Myocyte (in vitro differentiated cells): ENCODE measurements at places on chromosomes 11 and 22. TPM values are rescaled to one million over a fixed set of nuclear protein-coding genes. Genes with fewer than 3 reads are reported as not detected.

FXYD2 gene
- not detected in 2 replicates for total RNA-seq

SNX32 gene
- 0.36 and 0.40 TPM in 2 replicates for total RNA-seq

FAM180B gene
- 1.8 and 2.8 TPM in 2 replicates for total RNA-seq

PTPRCAP gene
- total RNA-seq = 0.88 and 0.94 TPM in 2 replicates

RBMXL2 gene
- total RNA-seq = not detected in 2 replicates

CDC42EP2 gene
- total RNA-seq = 45.1 and 47.2 TPM in 2 replicates

DNA sequence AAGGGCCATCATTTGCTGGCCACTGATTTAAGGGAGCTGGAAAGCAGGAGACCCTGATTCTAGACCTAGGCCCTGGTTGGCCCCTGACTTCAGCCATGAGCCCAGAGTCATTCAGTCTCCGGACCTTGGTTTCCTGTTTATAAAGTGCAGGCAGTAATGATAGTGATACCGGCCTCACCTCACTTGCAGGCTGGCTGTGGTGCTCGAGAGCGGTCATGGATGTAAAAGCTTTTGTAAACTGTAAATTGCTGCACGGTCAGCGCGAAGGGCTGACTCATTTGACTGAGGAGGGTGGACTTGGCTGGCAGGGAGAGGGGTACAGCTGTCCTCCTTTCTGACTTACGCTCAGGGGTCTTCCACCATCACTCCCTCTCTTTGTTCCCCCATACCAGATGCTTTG lies 37.4 kb downstream of the FBLN1 start:
- DNase-seq = no peak

DNA sequence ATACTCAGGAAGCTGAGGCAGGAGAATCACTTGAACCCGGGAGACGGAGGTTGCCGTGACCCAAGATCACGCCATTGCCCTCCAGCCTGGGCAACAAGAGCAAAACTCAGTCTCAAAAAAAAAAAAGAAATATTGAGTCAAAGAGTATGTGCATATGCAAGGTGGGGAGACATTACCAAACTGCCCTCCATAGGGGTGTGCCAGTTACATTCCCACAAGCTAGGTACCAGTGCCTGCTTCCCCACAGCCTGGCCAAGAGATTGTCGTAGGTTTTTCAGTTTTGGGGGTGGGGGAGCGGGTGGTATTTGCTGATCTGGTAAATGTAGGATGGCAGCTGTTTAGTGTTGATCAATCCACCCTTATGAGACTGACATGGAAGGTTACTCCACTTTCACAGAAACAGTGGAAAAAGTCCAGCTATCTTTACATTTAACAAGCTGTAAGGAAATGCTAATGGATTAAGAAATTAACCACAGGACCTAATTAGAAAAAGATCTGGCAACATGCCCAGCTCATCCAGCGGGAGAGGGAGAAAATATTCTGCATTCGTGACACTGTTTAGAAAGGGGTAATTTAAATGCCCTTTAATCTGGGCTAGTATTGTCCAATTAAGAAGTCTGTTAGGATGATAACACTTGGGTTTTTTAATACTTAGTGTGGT lies 89.4 kb downstream of the PACS1 start:
- DNase-seq = no peak

- peak; percentile 9 for DNase-seq
Observed at GRCh38 chr22:42376711-42377554, 55.3 kb downstream of the NFAM1 start.

GRCh38 chr11:65606876-65607613 lies 7.0 kb downstream of the MAP3K11 start:
- no peak for DNase-seq

GRCh38 chr11:67355023-67355793 lies 1.9 kb upstream of the POLD4 start:
- DNase-seq = peak; percentile 43

DNA sequence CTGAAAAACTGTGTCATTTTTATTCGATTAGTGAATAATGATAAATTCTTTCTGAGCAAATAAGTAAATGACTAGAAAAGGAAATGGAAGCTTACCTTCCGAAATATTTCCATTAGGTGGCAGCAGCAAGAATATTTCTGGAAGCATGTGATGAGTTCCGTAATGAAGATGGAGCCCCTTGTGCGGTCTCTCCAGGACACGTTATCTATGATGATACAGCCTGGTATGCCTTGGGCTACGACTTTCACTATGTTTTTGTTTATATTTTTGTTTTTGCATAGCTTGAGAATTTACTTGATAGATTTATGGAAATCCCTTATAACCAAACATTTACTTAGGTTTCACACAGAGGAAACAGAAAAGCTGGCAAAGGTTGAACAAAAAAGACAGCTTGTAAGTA lies 25.7 kb downstream of the CASP5 start:
- peak; percentile 41 for DNase-seq

- DNase-seq = peak; percentile 71
Observed at GRCh38 chr11:75031771-75032549, 43.2 kb downstream of the NEU3 start.
